Activated CD4-positive, CD25-positive, alpha-beta regulatory T cell treated with anti-CD3 and anti-CD28 coated beads, Interleukin-2, amount 50 U/mL, for 72 hours (primary cell): ENCODE measurements at places on chromosomes 16 and 17.
A peak's percentile ranks its signal among the peaks of the same experiment; 100 is the strongest.

DNA sequence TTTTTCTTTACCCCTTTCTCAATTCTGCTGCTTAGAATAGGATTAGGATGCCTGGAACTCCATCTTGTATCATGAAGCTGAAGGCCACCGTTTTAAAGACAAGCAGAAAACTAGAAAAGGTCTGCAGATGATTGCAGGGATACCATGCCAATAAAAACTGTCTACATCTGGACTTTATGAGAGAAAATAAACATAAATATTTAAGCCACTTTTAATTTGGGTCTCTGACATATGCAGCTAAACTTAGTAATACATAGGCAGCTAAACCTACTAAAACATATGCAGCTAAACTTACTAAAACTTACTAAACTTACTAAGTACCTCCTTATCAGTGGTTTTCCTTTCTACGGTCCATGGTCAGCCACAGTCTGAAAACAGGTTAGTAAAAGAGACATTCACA, 48.4 kb downstream of the FBXL20 start:
- DNase-seq, result no peak

- DNase-seq, result peak; percentile 25
These were observed 42.0 kb downstream of the ADCY7 start for GRCh38 chr16:50308237-50308965.

DNA sequence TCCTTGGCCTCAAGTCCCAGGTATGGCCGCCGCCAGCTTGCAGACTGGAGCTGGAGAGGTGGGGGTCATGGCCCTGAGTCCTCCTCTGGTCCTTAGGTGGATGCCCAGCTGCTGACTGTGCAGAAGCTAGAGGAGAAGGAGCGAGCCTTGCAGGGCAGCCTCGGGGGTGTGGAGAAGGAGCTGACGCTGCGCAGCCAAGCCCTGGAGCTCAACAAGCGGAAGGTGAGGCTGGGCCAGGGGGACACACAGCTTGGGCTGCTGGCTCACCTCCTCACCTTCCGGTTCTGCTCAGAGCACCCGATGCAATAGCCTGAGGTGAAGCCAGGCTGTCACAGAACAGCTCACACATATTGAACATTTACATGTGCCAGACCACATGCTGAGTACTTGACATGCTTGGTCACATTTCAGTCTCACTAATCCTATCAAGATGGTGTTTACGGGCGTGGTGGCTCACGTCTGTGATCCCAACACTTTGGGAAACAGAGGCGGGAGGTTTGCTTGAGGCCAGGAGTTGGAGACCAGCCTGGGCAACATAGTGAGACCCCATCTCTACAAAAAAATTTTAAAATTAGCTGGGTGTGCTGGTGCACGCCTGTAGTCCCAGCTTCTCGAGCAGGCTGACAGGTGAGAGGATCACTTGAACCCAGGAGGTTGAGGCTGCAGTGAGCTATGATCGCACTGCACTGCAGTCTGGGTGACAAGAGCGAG, 7.4 kb downstream of the RNF40 start:
- no peak for DNase-seq

GRCh38 chr16:24921229-24921628, 75.5 kb downstream of the SLC5A11 start:
- no peak for DNase-seq

DNA sequence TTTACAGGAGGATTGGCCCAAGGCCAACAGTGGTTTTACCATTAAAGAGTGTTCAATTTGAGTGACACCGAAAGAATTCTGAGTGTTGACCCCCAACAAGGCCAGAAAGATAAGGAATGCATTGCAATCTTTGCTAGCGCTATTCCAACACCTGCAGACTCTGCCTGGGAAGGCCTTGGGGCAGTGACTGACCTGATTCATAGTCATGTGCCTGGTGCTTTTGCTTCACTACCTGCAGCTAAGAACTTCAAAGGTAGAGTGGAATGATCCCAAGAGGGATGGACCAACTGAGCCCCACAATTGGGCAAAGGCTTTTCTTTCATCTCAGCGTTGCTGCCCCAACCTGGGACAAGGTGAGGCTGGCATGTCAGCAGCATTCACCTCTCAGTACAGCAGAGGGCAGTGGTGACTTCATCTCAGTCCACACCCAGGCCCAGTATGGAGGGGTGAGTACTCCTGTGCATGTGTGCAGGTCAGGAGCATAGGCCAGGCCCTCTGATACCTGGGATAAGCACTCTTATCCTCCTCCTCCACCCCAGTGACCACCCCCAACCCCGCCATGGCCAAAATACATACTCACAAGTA, 149.6 kb upstream of the GNAO1 start:
- no peak for DNase-seq

DNA sequence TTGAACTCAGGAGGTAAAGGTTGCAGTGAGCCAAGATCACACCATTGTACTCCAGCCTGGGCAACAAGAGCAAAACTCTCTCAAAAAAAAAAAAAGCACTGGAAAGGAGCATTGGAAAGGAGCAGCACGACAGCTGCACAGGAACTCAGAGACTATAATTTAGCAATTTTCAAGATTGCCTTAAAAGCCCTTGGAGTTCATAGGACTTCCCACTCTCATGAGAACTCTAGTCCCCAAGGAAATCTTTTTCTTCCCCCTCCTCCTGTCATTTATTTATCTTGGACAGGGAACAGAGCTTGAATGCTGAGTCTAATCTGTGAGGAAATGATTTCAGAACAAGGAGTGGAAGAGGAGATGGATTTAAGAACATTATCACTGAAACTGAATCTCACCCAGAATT, 69.0 kb downstream of the PLXDC1 start:
- DNase-seq, result no peak

GRCh38 chr17:51711581-51711980, 446.9 kb downstream of the CA10 start:
- DNase-seq, result no peak

DNA sequence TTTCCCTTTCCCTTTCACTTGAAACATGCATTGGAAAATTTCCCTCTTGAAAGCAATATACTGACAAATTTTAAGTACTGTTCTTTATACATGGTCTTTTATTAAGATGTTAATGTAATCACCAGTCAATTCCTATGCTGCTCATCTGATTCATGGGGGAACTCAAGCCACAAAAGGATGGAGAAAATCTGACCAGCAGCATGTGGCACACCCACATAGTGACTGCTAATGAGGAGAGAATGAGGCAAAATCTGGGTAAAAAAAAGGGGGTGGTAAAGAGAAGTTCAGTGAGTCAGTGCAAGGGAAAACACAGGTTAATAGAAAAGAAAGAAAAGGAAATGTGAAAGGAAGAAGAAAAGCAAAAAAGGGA, 11.3 kb downstream of the RFFL start:
- DNase-seq, result no peak

- peak; percentile 87 for DNase-seq
These were observed at the start of gene EPOP for GRCh38 chr17:38674749-38675615. Gene EPOP, minus strand, starts transcription at chr17:38674957. Its CDS starts 462 bp downstream, at chr17:38674495.

- DNase-seq, result no peak
These were observed 4.5 kb upstream of the KATNB1 start for GRCh38 chr16:57730771-57731730.

- DNase-seq, result no peak
These were observed 11.9 kb upstream of the CD300E start for GRCh38 chr17:74635418-74635817.

DNA sequence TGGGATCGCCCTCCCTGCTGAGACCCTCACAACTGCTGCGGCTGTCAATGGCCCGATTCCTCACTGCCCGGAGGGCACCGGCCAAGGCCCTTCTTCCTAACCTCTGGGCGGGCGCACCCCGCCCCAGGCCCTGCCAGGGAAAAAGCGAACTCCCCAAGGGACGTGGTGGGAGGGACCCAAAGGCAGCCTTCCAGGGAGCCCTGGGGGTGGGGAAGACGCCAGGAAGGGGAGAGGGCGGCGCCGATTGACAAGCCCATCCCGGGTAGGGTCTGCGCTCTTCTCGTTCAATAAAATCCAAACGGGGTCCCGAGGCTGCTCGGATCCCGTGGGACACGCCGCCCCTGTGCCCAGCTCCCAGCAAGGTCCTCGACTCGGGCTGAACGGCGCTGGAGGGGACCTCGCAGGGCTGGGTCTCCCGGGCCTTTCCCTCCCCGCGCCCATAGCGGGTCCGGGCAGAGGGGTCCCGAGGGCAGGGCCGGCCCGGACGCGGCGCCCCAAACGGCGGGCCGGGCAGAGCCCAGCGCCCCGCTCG, 416 bp downstream of the KIFC3 start:
- no peak for DNase-seq

GRCh38 chr17:48756830-48757251, 28.3 kb upstream of the HOXB13 start:
- no peak for DNase-seq

- DNase-seq, result no peak
These were observed 122.4 kb downstream of the HIC1 start for GRCh38 chr17:2177235-2177811.

DNA sequence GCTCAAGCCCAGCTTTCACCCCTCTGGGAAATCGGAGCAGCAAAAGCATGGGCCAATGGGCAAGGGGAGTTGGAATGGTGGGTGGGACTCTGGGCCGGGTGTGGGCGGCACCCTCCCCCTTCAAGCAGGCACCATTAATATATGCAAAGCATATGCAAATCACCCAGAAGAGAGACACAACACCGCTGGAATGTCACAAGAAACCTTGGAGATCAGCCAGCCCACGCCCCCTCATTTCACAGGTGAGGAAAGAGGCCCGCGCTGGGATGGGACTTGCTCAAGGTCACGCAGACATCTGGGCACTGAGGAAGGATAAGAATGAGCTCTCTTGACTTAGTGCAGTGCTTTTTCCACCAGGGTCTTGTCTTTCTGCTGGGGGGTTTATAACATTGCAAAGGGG, 4.8 kb downstream of the SRCIN1 start:
- DNase-seq, result no peak

DNA sequence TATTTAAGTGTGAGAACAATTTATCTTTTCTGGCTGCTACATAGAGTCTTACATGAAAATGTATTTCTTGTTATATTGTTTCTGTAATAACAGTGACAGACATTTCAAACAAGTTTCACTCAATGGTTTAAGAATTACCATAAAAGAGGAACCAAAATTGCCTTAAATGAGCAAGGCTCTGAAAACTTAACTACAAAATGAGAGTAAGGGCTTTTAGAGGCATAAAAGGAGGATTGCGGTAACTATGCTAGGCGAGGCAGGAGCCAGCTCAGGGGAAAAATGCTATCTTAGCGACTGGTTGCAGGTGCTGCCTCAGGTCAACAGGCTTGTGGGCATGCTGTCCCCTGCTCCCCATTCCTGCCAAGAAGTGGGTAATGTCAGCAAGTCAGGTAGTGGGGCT, 81.7 kb upstream of the MSI2 start:
- no peak for DNase-seq

- peak; percentile 85 for DNase-seq
These were observed 12.7 kb downstream of the TBX2 start for GRCh38 chr17:61412143-61412859.

DNA sequence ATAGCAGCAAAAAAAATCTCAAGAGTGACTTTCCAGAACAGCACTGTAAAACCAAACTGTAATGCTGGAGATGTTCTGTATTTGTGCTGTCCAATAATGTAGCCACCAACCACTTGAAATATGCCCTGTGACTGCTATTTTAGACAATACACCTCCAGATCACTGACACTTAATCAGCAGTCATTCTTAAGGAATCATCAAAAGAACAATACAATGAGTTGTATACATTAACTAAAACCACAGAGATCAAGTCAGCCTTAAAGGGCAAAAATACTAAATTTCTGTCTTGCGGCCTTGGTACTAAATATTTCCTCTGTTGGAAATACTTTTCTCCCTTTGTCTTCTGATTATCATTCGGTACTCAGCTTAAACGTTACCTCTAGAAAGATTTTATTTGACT, 33.6 kb upstream of the ANKFY1 start:
- no peak for DNase-seq

- DNase-seq, result no peak
These were observed 41.2 kb downstream of the EMP2 start for GRCh38 chr16:10539236-10539635.

DNA sequence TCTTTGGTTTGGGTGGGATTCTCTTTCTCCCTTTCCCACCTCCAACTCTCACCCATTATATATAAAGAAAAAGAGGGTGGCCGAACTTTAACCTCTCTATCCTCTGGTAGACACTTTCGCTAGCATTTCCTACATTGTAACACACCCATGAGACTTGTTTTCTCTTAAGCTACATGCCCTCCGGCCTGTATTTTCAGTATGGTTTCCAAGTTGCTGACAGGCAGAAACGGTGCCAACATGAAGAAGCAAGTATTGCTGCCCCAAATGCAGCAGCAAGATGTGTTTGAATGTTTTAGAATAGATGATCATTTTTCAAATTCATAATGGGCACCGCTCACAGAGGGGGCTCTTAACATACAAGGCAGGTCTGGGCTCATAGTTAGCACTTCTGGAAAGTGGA, 18.7 kb upstream of the CYB5B start:
- no peak for DNase-seq

DNA sequence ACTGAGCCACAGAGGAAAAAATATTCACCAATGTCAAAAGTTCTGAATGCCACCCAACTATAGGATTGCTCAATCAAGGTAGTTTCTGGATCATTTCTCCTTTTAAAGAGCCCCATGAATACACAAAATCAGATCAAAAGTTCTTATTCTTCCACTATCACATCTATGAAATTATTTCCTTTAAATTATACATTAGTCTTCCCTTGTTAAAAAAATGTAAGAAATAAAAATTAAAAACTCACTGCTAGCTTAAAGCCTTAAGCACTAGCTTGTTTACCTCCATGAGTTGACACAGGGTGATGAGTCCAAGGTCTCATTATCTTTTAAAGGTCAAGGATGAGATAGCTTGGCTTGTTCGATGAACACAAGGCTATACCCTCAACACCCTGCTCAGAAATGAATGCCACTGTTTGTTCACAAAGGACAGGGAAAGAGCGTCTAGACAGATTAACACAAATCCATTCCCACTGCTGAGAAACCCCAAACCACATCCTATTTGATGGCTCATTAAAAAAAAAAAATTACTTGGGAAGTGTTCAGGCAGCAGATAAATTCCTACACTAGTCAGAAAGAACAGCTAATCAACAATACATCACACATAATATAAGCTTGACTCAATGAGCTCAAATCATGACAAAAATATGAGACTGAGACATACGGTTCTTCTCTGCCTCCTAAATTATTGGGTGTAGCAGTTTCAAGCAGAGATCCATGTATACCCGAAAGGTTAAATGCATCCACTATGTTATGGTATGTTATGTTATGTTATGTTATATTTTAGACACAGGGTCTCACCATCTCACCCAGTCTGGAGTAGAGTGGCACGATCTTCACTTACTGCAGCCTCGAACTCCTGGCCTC, 118.9 kb downstream of the PARN start:
- no peak for DNase-seq
